Muscle of leg (tissue), 16 donors: ENCODE measurements at places on chromosomes 16 and 17. TPM values are rescaled to one million over a fixed set of nuclear protein-coding genes. Genes with fewer than 3 reads are reported as not detected.

The SLFN12L gene
- 0.13 TPM for total RNA-seq

DNA sequence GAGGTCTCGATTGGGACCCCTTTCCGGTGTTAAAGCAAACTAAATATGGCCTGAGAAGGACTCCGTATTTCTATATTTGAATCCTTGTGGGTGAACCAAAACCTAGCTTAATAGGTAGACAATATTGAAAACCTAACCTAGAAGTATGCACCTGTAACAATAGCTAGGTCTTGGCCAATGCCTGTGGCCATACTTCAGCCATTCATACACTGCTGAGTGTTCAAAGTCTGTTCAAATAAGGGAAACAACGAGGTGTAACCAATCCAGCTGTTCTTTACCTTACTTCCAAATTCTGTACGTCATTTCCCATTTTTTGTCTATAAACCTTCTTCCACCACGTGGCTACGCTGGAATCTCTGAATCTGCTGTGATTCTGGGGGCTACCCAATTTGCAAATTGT lies 34.1 kb upstream of the HELZ start:
- peaks cover 21% of the 10 kb centered on the region for H3K4me1 ChIP-seq
- H3K27me3 ChIP-seq = no peaks in the 10 kb centered on the region
- peak overlapping the region; percentile 38 for H3K27ac ChIP-seq
- no peaks in the 10 kb centered on the region for H3K36me3 ChIP-seq
- H3K4me3 ChIP-seq = no peak overlapping the region

The ESRP2 gene
- total RNA-seq = 0.09 TPM

The C17orf50 gene
- total RNA-seq = not detected

The CD300LF gene
- 0.22 TPM for total RNA-seq

The GNAO1 gene
- 0.49 TPM for total RNA-seq

GRCh38 chr17:1000597-1001461 lies 3.9 kb downstream of the TIMM22 start:
- H3K27me3 ChIP-seq = no peaks in the 10 kb centered on the region
- H3K36me3 ChIP-seq = peaks cover 61% of the 10 kb centered on the region
- H3K27ac ChIP-seq = peak overlapping the region; percentile 97
- H3K4me3 ChIP-seq = no peak overlapping the region

The CAVIN1 gene
- 206 TPM for total RNA-seq

DNA sequence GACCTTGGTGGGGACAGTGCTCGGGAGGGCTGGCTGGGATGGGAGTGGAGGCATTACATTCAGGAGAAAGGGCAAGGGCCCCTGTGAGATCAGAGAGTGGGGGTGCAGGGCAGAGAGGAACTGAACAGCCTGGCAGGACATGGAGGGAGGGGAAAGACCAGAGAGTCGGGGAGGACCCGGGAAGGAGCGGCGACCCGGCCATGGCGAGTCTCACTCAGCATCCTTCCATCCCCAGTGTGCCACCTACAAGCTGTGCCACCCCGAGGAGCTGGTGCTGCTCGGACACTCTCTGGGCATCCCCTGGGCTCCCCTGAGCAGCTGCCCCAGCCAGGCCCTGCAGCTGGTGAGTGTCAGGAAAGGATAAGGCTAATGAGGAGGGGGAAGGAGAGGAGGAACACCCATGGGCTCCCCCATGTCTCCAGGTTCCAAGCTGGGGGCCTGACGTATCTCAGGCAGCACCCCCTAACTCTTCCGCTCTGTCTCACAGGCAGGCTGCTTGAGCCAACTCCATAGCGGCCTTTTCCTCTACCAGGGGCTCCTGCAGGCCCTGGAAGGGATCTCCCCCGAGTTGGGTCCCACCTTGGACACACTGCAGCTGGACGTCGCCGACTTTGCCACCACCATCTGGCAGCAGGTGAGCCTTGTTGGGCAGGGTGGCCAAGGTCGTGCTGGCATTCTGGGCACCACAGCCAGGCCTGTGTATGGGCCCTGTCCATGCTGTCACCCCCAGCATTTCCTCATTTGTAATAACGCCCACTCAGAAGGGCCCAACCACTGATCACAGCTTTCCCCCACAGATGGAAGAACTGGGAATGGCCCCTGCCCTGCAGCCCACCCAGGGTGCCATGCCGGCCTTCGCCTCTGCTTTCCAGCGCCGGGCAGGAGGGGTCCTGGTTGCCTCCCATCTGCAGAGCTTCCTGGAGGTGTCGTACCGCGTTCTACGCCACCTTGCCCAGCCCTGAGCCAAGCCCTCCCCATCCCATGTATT lies 1.1 kb downstream of the CSF3 start:
- H3K36me3 ChIP-seq = peaks cover 16% of the 10 kb centered on the region
- H3K27ac ChIP-seq = no peak overlapping the region
- no peak for DNase-seq
- no peak overlapping the region for H3K4me3 ChIP-seq
- H3K27me3 ChIP-seq = no peaks in the 10 kb centered on the region

DNA sequence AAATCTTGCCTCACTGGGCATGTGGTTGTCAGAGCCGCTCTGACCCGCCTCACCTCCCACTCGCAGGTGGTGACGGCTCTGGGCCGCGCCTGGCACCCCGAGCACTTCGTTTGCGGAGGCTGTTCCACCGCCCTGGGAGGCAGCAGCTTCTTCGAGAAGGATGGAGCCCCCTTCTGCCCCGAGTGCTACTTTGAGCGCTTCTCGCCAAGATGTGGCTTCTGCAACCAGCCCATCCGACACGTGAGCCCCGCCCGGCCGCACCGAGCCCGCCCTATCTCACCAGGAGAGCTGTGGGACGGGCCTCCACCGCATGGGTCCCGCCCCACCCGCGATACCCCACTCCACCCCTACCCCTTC lies 4.0 kb downstream of the TGFB1I1 start:
- H3K4me3 ChIP-seq = no peak overlapping the region
- peaks cover 52% of the 10 kb centered on the region for H3K4me1 ChIP-seq
- H3K27me3 ChIP-seq = no peaks in the 10 kb centered on the region
- H3K36me3 ChIP-seq = peaks cover 58% of the 10 kb centered on the region
- no peak overlapping the region for H3K27ac ChIP-seq
- no peak for DNase-seq

The MAP2K6 gene
- total RNA-seq = 22.8 TPM

The SOX15 gene
- total RNA-seq = 1.4 TPM

DNA sequence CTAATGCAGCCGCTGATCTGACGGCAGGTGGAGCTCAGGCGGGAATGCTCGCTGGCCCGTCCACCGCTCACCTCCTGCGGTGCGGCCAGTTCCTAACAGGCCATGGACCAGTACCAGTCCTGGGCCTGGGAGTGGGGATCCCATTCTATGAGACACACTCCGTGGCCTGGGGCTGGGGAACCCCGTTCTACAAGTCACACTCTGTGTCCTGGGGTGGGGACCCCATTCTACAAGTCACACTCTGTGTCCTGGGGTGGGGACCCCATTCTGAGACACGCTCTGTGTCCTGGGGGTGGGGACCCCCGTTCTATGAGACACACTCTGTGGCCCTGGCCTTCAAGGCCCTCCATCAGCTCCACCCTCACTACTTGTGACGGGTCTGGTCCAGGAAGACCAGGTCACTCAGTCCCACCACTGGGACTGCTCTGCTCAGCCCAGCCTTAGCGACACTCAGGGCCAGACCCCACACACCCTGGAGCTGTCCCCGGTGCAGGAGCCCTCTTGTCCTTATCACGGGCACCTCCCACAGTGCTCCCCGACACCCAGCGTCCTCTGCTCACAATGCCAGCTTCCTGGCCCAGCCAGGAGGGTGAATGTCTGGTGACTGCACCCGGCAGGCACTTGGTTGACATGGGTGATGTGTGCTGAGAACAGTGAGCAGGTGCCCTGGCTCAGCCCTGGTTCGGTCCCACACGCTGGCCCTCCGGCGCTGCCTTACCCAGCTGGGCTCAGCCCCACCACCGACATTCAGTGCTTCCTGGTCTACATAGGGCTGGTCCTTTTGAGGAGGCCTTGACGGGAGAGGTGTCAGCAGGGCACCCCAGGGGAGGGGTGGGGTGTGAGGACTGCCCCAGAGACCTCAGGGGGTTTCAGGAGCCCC lies 89.1 kb downstream of the TBC1D16 start:
- peaks cover 16% of the 10 kb centered on the region for H3K4me1 ChIP-seq
- no peak overlapping the region for H3K4me3 ChIP-seq
- no peak overlapping the region for H3K27ac ChIP-seq
- DNase-seq = peak; percentile 2
- peaks cover 84% of the 10 kb centered on the region for H3K36me3 ChIP-seq

The TTLL6 gene
- total RNA-seq = not detected

DNA sequence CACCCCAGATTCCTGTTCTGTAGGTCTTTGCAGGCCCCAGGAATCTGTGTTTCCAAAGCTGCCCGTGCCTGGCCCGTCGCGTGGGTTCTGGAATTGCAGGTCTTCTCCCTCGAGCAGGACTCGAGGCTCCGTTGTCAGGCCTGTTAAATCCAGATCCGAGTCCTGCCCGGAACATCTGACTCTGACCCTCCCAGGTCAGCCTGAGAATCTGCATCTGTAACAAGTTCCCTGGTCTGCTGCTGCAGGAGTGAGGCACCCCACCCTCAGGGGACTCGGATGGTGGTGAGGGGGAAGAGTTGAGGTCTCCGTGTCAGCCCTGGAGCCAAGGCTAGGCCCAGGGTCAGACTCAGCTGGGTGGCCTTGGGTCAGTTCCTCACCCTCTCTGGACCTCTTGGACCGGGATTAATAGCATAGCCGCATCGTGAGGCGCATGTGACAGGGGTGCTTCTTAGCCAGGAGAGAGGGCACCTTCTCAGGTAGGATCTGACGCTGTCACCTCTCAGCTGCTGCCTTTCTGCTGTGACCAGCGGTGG lies 8.8 kb downstream of the SPIRE2 start:
- no peak for DNase-seq
- no peaks in the 10 kb centered on the region for H3K36me3 ChIP-seq
- H3K27ac ChIP-seq = no peak overlapping the region
- no peak overlapping the region for H3K4me3 ChIP-seq
- no peaks in the 10 kb centered on the region for H3K27me3 ChIP-seq
- H3K4me1 ChIP-seq = no peaks in the 10 kb centered on the region
